ENCODE measurements at places on chromosomes 3 and 15. TPM values are rescaled to one million over a fixed set of nuclear protein-coding genes. Genes with fewer than 3 reads are reported as not detected.
A peak's percentile ranks its signal among the peaks of the same experiment; 100 is the strongest.

Gene ISLR
- 1.2 TPM for total RNA-seq

Gene SNTN
- not detected for total RNA-seq

DNA sequence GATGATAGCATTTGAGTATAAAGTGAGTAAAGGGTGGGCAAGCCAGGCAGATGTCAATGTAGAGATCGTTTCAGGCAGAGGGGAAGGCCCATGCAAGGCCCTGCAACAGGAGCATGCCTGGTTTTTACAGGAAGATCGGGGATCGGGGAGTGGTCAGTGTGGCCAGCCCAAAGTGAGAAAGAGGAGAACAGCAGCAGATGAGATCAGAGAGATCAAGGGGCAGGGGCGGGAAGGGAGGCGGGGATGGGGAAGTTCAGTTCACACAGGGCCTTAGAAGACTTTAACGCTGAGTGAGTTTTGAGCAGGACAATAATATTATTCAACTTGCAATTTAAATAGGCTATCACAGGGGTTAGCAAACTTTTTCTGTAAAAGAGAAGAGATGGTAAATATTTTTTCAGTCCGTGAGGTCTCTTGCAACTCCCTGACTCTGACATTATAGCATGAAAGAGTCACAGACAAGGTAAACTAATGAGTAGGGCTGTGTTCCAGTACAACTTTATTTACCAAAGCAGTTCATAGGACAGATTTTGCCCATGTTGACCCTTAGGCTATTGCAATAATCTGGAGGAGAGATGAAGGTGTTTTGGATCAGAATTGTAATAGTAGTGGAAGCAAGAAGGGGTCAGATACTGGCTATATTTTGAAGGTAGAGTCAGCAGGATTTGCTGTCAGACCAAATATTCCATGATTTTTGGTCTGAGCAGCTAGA is 12.4 kb upstream of the CD47 start:
- no peaks in the 10 kb centered on the region for H3K36me3 ChIP-seq
- H3K4me1 ChIP-seq = peaks cover 47% of the 10 kb centered on the region
- H3K27ac ChIP-seq = peak overlapping the region; percentile 60
- H3K27me3 ChIP-seq = peaks cover 2% of the 10 kb centered on the region

- no peak overlapping the region for H3K4me3 ChIP-seq
- H3K27ac ChIP-seq = no peak overlapping the region
- peaks cover 2% of the 10 kb centered on the region for H3K27me3 ChIP-seq
- no peaks in the 10 kb centered on the region for H3K4me1 ChIP-seq
- no peak for DNase-seq
Measured at GRCh38 chr3:186669378-186670084, 3.7 kb downstream of the HRG start.

GRCh38 chr15:31221936-31222515 is 104.6 kb upstream of the KLF13 start:
- H3K27me3 ChIP-seq = peaks cover 8% of the 10 kb centered on the region
- peaks cover 28% of the 10 kb centered on the region for H3K4me1 ChIP-seq
- no peak for DNase-seq
- H3K4me3 ChIP-seq = no peak overlapping the region

DNA sequence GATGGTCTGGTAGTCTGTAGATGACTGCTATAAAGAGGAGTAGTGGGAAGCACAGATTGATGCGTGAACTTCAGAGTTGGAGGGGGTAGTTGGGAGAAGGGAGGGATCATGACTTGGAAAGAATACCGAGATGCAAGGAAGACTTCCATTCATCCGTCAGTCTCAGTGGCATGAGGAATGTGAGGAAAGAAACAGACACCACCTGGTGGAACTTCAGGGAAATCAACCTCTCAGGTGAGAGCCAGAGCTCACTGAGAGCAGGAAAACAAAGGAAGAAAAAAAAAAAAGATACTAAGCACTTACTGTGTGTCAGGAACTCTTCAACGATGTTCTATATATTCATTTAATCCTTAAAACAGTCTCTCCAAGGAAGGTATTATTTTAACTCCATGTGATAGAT is 172.4 kb downstream of the OXSM start:
- no peak for DNase-seq
- H3K36me3 ChIP-seq = no peaks in the 10 kb centered on the region
- H3K4me1 ChIP-seq = no peaks in the 10 kb centered on the region
- no peaks in the 10 kb centered on the region for H3K27me3 ChIP-seq
- H3K4me3 ChIP-seq = no peak overlapping the region
- H3K27ac ChIP-seq = no peak overlapping the region

GRCh38 chr15:32737304-32737703 is 19.5 kb downstream of the GREM1 start:
- H3K4me1 ChIP-seq = no peaks in the 10 kb centered on the region
- no peaks in the 10 kb centered on the region for H3K27me3 ChIP-seq
- no peak overlapping the region for H3K4me3 ChIP-seq
- H3K36me3 ChIP-seq = no peaks in the 10 kb centered on the region

- no peak overlapping the region for H3K4me3 ChIP-seq
- peaks cover 11% of the 10 kb centered on the region for H3K27me3 ChIP-seq
- no peaks in the 10 kb centered on the region for H3K36me3 ChIP-seq
- H3K27ac ChIP-seq = no peak overlapping the region
- H3K4me1 ChIP-seq = peaks cover 3% of the 10 kb centered on the region
Measured at GRCh38 chr15:32722136-32722535, 4.3 kb downstream of the GREM1 start.
